Stimulated activated CD8-positive, alpha-beta memory T cell treated with anti-CD3 and anti-CD28 coated beads, Interleukin-4, amount 100 ng/mL, for 48 hours (primary cell): ENCODE measurements at places on chromosomes 4 and X.

GRCh38 chr4:146236216-146236615 is 21.9 kb downstream of the REELD1 start:
- DNase-seq: no peak

GRCh38 chrX:75603833-75604232 is 81.0 kb upstream of the ZDHHC15 start:
- no peak for DNase-seq

DNA sequence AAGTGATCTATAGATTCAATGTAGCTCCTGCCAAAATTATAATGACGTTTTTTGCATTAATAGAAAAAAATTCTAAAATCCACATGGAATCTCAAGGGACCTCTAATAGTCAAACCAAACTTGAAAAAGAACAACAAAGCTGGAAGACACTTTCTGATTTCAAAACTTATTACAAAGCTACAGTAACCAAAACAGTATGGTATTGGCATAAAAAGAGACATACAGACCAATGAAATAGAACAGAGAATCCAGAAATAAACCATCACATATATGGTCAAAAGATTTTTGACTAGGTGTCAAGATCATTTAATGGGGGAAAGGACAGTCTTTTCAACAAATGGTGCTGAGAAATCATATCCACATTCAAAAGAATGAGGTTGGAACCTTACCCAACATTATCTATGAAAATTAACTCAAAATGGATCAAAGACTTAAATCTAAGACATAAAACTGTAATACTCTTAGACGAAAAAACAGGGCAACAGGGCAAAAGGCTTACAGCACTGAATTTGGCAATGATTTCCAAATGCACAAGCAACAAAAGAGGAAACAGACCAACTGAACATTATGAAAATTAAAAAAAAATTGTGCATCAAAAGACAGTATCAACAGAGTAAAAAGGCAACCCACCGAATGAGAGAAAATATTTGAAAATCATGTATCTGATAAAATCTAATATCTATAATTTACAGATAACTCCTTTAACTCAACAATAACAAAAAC is 3.9 kb downstream of the FBXO8 start:
- no peak for DNase-seq

GRCh38 chr4:57249083-57249482 is 138.9 kb upstream of the IGFBP7 start:
- no peak for DNase-seq

- DNase-seq: no peak
Observed at GRCh38 chr4:15332377-15332776, 95.5 kb upstream of the C1QTNF7 start.

DNA sequence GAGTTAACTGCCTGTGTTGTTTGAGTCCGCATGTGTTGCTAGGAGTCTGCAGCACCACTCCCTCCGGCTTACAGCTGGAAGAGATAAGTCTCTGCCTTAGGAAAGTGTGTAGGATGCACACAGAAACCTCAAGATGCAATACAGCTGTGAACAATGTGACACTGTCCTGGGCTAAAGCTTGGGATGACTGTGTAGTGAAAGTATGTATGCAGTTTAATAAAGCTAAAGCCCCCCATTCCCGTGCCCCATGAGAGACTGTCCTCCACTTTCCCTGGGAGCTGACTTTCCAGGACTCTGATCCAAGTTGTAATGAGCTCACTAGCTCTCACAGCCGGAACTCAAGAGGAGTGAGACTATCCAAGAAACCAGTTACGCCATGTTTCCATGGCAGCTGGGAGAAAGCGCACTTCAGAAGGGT is 156.6 kb upstream of the FTHL17 start:
- DNase-seq: no peak

DNA sequence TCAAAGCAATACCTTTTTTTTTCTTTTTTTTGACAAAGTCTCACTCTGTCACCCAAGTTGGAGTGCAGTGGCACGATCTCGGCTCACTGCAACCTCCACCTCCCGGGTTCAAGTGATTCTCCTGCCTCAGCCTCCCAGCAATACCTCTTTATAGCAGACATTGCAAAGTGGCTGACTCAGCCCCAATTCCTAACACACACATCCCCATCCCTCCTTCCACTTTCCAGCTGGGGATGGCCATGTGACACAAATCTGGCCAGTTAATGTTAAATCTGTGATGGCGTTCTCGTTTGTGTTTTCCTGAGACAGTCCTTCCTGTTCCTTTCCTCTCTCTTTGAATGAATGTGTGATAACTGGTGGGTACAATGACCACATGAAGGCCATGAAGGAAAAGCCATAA is 276.2 kb upstream of the KLF3 start:
- DNase-seq: no peak

- DNase-seq: no peak
Observed at GRCh38 chr4:3186609-3187008, 62.4 kb upstream of the MSANTD1 start.

GRCh38 chr4:8274765-8275547 is 5.4 kb downstream of the HTRA3 start:
- no peak for DNase-seq

GRCh38 chr4:173401063-173401462 is 2.1 kb upstream of the SCRG1 start:
- no peak for DNase-seq

- no peak for DNase-seq
Observed at GRCh38 chrX:155718972-155719586, 106.3 kb upstream of the TMLHE start.

GRCh38 chr4:16659079-16659478 is 239.4 kb downstream of the LDB2 start:
- no peak for DNase-seq

DNA sequence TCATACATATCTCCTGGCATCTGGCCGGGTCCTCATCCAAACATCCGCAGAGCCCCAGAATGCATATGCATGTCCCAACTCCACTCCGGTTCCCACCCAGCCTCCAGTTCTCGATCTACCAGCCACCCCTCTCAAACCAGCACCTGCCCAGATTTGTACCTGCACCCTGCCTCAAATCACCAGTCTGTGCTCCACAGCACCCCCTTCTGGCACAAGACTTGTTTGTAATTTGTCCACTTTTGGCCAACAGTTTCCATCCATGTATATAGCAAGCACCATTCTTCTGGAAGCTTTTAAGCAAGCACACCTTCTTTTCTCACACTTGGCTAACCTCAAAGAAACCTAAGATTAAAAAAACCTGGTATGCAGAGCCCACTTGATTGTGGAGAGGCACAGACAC is 644.1 kb downstream of the MID1IP1 start:
- DNase-seq: peak; percentile 77

- no peak for DNase-seq
Observed at GRCh38 chr4:10737337-10737736, 52.8 kb upstream of the CLNK start.

DNA sequence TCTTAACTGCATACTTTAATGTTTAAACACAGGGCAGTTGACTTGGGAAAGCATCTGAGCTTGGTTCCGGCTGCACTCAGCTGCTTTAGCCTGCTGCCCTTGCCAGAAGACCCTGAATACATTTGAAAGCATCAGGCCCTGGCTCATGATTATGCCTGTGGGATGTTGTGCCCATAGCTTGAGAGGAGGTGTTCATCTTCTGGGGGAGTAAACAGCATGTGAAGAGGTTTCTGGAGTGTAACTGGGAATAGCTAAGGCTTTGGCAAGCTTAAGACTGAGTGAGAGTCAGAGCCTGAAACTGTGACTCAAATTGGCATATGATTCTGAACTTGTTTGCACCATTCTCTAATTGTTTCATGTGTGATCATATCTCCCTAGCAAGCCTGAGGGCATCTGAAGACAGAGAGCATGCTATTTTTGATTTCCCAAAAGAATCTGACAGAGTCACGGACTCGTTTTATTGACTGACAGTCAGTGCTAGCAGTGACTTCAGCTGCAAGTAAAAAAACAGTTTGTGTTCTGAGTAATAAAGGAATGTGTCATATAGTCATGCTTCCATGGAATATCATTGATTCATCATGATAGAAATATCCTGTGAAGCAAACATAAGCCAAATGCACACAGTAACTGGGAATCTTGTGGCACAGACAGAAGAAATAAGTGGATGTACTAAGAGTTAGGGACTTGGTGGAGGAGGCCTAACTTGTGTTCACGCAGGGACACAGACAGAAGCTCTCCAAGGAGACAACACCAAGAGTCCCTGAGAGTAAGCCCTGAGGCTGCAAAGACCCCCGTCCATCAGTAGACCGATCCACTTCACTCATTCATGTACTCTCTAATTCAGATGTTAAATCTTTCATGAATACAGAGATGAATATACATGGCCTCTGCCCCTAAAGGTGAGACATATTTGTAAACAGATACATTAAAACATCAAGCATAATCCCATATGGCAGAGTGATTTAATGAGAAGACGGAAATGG is 100.7 kb downstream of the SYNPO2 start:
- DNase-seq: no peak

- no peak for DNase-seq
Observed at GRCh38 chr4:58064653-58065052, 954.5 kb upstream of the IGFBP7 start.

GRCh38 chrX:13048280-13048679 is 3.9 kb upstream of the FAM9C start:
- no peak for DNase-seq

DNA sequence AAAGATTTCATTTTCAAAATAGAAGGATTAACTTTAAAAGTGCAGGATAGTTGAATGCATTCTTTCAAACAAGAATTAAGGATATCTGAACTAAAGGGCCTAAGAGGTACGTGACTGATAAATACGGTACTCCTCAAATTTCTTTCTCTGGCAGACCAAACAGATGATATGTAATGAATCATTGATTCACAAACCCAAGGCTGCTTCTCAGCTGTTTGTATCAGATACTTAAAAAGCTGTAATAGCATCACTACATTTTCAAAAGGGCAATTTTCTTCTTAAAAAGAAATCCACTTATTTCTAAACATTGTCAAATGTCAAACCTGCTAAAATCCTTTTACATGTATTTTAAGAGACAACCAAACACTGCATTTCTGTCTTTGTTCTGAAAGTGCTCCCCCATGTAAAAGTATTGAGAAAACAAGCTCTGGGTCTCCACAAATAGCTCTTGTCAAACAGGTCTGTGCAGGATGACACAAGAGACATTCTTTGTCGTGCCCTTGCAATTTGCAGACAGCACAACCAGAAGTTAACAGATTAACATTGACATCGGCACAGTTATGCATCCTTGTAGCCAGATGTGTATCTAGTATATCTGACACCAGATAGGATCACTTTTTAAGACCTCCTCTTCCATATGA is 82.0 kb downstream of the MANBA start:
- DNase-seq: no peak

DNA sequence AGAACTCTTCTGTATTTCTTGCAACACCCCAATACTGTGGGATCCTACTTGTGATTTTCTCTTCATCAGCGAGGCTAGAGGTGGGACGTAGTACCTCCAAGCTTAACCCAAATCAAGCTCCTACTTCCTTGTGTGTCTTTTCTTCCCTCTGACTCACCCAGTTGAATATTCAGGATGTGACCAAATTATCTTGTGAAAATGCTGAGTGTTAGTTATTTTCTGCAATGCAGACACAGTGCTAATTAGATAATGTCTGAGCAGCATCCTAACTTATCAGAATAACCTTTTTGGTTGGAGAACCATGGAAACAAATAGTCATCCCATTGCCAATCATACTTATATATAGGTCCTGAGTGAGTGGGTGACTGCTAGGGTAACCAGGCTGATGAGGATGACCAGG is 2.4 kb downstream of the MEPE start:
- no peak for DNase-seq

DNA sequence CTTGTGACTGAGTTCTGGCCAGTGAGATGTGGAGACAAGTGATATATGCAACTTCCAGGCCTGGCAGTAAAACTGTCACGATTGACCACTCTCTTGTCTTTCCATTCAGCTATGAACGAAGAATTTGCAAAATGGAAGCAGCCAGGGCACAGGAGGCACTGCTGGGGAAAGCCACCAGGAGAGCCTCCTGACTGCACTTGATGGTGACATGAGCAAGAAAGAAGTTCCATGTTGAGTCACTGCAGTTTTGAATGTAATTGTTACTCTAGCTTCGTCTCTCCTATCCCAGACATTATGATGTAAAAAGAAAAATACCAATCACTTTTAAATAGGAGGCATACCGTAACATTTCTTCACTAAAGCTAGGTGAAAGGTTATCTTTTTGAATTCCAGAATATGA is 32.4 kb upstream of the ZCCHC4 start:
- DNase-seq: no peak

- no peak for DNase-seq
Observed at GRCh38 chr4:95556207-95556859, 7.6 kb upstream of the UNC5C start.

GRCh38 chr4:112270640-112271421 is 14.9 kb downstream of the TIFA start:
- no peak for DNase-seq

DNA sequence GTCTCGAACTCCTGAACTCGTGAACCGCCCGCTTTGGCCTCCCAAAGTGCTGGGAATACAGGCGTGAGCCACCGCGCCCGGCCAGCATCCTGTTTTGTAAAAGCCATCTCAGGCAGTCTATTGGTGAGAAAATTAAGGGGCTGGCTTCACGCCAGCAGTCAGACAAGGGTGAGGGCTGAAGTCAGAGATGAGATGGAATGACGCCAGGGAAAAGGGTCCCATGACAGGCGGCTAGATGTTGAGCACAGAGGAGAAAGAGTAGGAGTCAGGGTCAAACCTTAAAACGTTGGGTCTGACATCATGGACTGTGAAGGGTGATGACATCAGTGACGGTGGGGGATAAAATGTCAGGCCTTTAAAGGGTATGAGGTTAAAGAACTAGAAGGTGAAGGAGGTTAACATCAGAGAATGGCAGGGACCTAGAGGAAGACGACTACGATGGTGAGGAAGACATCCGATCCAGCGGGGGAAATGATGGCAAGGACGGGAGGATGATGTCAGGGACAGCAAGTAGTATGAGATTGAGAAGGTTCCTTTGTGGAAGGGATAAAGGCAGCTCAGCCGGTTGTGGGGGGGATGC is 504 bp upstream of the RBM3 start:
- peak; percentile 34 for DNase-seq

- DNase-seq: no peak
Observed at GRCh38 chr4:76458825-76459224, 23.8 kb downstream of the SHROOM3 start.

DNA sequence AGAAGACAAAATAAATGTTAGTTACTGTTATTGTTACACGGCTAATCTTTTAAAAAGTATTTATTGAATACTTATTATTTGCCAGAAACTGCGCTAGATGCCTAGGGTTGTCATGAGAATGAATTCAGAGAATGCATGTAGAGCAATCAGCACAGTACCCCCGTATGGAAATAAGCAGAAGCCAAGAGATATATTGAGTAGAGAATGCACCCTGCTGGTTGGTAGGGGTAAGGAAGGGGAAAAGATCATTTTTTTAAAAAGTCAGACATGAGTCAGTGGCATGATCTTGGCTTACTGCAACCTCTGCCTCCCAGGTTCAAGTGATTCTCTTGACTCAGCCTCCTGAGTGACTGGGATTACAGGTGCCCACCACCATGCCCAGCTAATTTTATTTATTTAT is 13.1 kb upstream of the DRP2 start:
- DNase-seq: no peak

DNA sequence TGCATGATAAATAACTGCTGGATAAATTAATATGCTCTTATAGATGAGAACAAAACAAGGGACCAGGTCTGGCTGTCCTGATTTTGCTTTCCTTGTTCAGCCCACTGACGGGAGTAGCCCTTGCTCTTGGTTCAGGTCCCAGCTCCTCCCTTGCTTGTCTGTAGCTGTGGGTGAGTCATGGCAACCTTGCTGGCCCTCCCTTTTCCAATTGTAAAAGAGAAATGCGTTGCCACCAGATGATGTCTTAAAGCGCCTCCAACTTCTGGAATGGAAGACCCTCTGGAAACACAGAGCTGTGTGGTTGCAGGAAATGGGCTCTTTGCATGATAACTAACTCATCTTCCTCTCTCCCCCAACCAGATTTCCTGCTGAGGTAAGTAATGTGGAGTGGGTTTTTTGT is 171.4 kb downstream of the AASDH start:
- no peak for DNase-seq

- no peak for DNase-seq
Observed at GRCh38 chrX:41240509-41240908, 93.5 kb upstream of the DDX3X start.
